ENCODE measurements at places on chromosomes 2 and 18.

DNA sequence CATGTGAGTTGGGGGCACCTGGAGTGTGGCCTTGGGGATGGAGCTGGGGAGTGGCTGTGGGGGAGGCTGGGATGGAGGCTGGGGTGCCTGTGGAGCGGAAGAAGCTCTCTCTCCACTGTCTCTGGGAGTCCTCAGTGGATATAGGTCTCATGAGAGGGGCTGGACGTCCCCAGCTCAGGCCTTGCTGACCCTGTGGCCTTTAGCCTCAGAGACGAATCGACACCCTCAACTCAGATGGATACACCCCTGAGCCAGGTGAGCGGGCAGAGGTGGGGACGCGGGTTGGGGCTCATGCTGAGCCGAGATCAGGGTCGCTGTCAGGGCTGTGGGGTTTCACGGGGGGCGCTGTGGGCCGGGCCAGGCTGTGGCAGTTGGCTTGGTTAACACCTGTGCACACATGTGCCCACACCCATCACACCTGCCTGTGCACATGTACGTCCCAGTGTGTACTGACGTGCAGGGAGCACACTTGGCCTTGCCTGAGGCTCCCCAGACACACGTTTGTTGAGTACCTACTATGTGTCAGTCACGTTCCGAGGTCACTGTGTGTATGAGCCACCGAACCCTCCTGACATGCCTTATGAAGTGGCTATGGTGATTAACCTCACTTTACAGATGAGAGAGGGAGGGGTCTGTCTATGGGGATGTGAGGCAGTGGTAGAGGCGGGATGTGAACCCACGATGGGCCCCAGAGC lies 20.1 kb downstream of the ZAP70 start:
- no peak for DNase-seq

- DNase-seq = no peak
These were observed 941.9 kb downstream of the SLC4A3 start for GRCh38 chr2:220569112-220569897.

GRCh38 chr2:75765798-75766197 lies 55.1 kb upstream of the GCFC2 start:
- DNase-seq = no peak

DNA sequence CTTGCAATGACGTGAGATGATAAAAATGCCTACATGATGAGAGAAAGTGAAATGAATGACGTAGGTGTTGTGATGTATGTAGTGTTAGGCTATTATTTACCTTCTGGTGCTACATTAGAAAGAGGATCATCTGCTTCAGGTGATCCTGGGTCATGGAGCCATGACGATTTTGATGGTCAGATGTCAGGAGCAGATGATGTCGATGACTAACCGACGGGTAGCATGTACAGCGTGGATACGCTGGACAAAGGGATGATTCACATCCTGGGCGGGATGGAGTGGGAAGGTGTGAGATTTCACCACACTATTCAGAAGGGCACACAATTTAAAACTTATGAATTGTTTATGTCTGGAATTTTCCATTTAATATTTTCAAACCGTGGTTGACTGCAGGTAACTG lies 43.5 kb upstream of the ACVR1C start:
- no peak for DNase-seq

Measured in AML-193 (cell line).